Daoy (cell line): ENCODE measurements at places on chromosomes 11 and 22. TPM values are rescaled to one million over a fixed set of nuclear protein-coding genes. Genes with fewer than 3 reads are reported as not detected.

- DNase-seq, result no peak
Measured at GRCh38 chr11:72295471-72295870, 51.5 kb upstream of the PHOX2A start.

GRCh38 chr11:130801333-130802122, 114.8 kb downstream of the SNX19 start:
- DNase-seq, result peak; percentile 57

GRCh38 chr11:12110714-12111548, 541 bp downstream of the MICAL2 start:
- peak; percentile 38 for DNase-seq

DNA sequence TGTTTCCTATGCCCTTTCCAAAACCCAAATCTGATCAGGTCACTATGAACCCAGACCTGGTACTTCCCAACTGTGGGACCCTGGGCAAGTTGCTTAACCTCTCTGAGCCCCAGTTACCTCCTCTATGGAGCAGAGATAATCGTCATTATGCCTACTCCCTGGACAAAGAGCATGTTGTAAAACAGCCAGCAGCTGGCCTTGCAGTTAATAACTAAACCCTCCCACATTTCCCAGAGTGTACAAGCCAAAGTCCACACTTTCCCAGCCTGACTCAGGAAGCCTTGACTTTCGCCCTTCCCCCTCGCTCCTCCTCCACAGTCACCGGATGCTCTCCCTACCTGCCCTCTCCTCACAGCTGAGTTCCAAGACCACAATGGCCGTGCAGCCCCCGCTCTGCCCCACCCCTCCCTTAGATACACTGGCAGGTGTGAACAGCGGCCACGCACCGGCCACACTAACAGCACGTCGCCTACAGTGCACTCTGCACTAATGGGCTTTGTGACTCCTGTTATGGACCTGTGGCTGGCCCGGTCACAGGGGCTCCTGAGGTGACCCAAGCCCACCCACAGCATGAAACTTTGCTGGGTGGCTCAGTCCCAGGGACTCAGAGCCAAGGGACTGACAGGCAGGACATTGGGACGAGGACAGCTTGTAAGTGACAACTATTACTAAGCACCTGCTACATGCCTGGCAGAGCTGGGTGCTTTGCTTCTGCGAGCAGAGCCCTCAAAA, 15.6 kb upstream of the MFNG start:
- peak; percentile 89 for DNase-seq

DNA sequence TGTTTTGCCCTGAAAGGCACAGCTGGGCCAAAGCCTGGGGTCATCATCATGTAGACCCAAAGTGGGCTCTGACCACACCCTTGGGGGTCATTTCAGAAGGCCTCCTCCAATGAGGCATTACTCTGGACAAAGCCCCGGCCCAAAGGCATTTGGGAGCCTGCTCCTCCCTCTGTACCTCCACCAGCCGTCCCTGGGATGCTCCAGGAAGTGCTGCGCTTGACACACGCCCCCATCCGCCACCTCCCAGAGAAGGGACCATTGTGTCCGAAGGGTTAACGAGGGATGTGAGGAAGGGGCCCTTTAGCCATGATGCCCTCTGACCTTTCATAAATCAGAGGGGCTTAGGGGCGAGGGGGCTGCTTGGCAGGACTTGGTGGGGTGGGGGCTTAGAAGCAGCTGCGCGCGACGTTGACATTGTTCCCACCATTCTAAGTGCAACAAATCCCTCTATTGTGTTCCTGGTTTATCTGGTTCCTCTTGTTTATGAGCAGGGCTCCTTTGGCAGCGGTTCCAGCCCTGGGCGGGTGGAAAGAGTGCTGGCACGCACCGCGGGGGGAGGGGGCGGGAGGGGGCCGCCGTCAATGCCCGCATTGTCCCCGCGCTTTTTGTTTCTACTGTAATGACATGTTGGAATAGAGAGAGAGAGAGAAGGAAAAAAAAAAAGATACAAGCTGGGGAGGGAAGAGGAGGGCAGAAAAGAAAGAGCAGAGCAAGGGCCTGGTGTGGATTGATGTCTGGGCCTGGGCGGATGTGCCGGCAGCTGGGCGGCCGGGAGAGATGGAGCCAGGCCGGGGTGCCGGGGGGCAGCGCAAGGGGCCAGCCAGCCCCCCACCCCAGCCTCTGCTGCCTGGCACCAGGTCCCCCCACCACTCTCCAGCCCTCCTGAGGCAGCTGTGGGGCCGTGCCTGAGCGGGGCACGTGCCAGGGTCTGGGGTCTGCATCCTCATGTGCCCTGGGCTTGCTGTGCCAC, 32.1 kb upstream of the SOX10 start:
- no peak for DNase-seq

- DNase-seq, result no peak
Measured at GRCh38 chr11:64566915-64567891, 23.8 kb upstream of the SLC22A12 start.

- DNase-seq, result no peak
Measured at GRCh38 chr11:102849311-102849710, 5.9 kb upstream of the MMP3 start.

DNA sequence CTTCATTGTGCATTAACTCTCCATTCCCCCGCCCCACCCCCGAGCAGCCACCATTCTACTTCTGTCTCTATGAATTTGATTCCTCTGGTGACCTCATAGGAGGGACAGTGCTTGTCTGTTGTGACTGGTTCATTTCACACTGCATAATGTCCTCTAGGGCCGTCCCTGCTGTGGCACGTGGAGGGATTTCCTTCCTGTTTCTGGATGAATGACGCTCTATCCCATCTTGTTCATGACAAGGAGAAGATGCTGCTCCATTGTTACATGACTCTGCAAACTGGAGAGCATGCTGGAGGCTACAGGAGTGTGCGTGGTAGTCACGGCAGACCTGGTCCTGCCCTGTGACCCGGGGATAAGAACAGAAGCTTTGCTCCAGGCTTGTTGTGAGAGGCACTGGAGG, 61.3 kb downstream of the RTL6 start:
- DNase-seq, result no peak

GRCh38 chr11:16124390-16124789, 232.0 kb downstream of the SOX6 start:
- DNase-seq, result no peak

SLN gene
- 0.80 TPM in 1 of 2 replicates, not detected in the other for total RNA-seq

GRCh38 chr11:124899383-124900145, 1.9 kb upstream of the ROBO4 start:
- peak; percentile 56 for DNase-seq

GRCh38 chr11:34890089-34890488, 26.1 kb downstream of the APIP start:
- DNase-seq, result no peak
